ENCODE measurements at places on chromosomes 4 and X. TPM values are rescaled to one million over a fixed set of nuclear protein-coding genes. Genes with fewer than 3 reads are reported as not detected.

The IQSEC2 gene
- total RNA-seq: 40.5 TPM

The FOXP3 gene
- total RNA-seq: 0.07 TPM

The SLC9B1 gene
- not detected for total RNA-seq

The SATL1 gene
- total RNA-seq: not detected

The ATP6AP1 gene
- 88.4 TPM for total RNA-seq

The CXCL3 gene
- 4.0 TPM for total RNA-seq

The RASL11B gene
- 0.08 TPM for total RNA-seq

The CHRDL1 gene
- not detected for total RNA-seq

The DGKK gene
- not detected for total RNA-seq

The FRMD7 gene
- total RNA-seq: not detected

The MBNL3 gene
- total RNA-seq: 0.07 TPM

The PRR27 gene
- not detected for total RNA-seq

The DDIT4L gene
- total RNA-seq: 0.21 TPM

The EDA2R gene
- total RNA-seq: 12.2 TPM

The MAGEB10 gene
- total RNA-seq: not detected

The STATH gene
- not detected for total RNA-seq

The OTUD6A gene
- not detected for total RNA-seq

The ATOH1 gene
- not detected for total RNA-seq

The TNIP3 gene
- total RNA-seq: 0.39 TPM

The PLP1 gene
- not detected for total RNA-seq

The DCHS2 gene
- total RNA-seq: not detected

The PASD1 gene
- total RNA-seq: not detected

The PAGE2B gene
- total RNA-seq: not detected

The GRPR gene
- 0.07 TPM for total RNA-seq

The NLRP2B gene
- total RNA-seq: not detected

The SPATA18 gene
- 5.5 TPM for total RNA-seq

The CXCL13 gene
- total RNA-seq: not detected

The FRG2 gene
- not detected for total RNA-seq

The SH3BGRL gene
- 39.9 TPM for total RNA-seq

The SSX2B gene
- total RNA-seq: not detected

The BEX3 gene
- total RNA-seq: 260 TPM

The SSX3 gene
- not detected for total RNA-seq

The KLHL34 gene
- not detected for total RNA-seq

The SLC25A43 gene
- total RNA-seq: 27.8 TPM

The POF1B gene
- total RNA-seq: 2.1 TPM

The EDA gene
- 0.60 TPM for total RNA-seq

The CYSLTR1 gene
- not detected for total RNA-seq

The SERPINA7 gene
- total RNA-seq: not detected

The NDP gene
- not detected for total RNA-seq

The MAGEA11 gene
- not detected for total RNA-seq

The SYN1 gene
- total RNA-seq: 0.25 TPM

The GRIA3 gene
- not detected for total RNA-seq

The HMX1 gene
- total RNA-seq: 0.13 TPM

The IL2RG gene
- not detected for total RNA-seq

The FAM47C gene
- total RNA-seq: not detected

The GDPD2 gene
- total RNA-seq: not detected

The SLC26A1 gene
- 0.14 TPM for total RNA-seq

The HS6ST2 gene
- total RNA-seq: 0.17 TPM

The SYNPO2 gene
- total RNA-seq: 1.0 TPM

The ITIH6 gene
- total RNA-seq: not detected

The DBET gene
- total RNA-seq: not detected

The RADX gene
- total RNA-seq: 0.06 TPM

Data from A549 treated with Hydrocortisone at 1 μM for 4 hours (cell line).